ENCODE measurements at places on chromosomes 6 and 20.
A peak's percentile ranks its signal among the peaks of the same experiment; 100 is the strongest.

GRCh38 chr6:30897882-30898281 is 10.1 kb upstream of the GTF2H4 start:
- H3K4me1 ChIP-seq: no peaks in the 10 kb centered on the region
- H3K27me3 ChIP-seq: no peaks in the 10 kb centered on the region
- DNase-seq: no peak
- H3K4me3 ChIP-seq: no peak overlapping the region
- H3K36me3 ChIP-seq: peaks cover 70% of the 10 kb centered on the region
- no peak overlapping the region for H3K27ac ChIP-seq

DNA sequence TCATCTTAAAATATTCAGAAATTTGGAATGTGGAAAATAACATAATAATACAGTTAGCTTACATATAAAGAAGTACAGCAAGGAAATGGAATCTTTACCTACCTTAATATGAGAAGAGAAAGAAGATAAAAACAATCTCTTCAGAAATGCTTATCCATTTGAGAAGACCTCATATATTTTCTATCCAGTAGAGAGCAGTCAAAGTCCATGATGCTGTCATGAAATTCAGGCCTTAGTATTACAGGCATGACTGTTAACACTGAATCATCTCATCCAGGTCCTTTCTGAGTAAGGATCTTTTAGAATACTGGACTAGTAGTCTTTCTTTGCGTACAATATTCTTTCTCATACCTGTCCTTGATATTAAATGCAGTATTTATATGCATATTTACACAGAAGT is 713.4 kb downstream of the CD109 start:
- H3K4me3 ChIP-seq: no peak overlapping the region
- H3K27ac ChIP-seq: no peak overlapping the region
- H3K4me1 ChIP-seq: no peaks in the 10 kb centered on the region

GRCh38 chr6:3484946-3485345 is 28.1 kb upstream of the SLC22A23 start:
- no peak overlapping the region for H3K27ac ChIP-seq
- peaks cover 2% of the 10 kb centered on the region for H3K27me3 ChIP-seq
- H3K4me1 ChIP-seq: no peaks in the 10 kb centered on the region
- no peaks in the 10 kb centered on the region for H3K36me3 ChIP-seq
- H3K4me3 ChIP-seq: no peak overlapping the region

GRCh38 chr20:35653893-35654292 is 10.8 kb downstream of the CPNE1 start:
- no peak overlapping the region for H3K27ac ChIP-seq
- H3K4me3 ChIP-seq: no peak overlapping the region
- H3K36me3 ChIP-seq: peaks cover 34% of the 10 kb centered on the region
- H3K4me1 ChIP-seq: peaks cover 13% of the 10 kb centered on the region
- H3K27me3 ChIP-seq: no peaks in the 10 kb centered on the region

- peaks cover 60% of the 10 kb centered on the region for H3K27me3 ChIP-seq
- no peak overlapping the region for H3K27ac ChIP-seq
- H3K4me3 ChIP-seq: peak overlapping the region; percentile 25
- H3K36me3 ChIP-seq: no peaks in the 10 kb centered on the region
Observed at GRCh38 chr6:34154668-34155447, 9.0 kb upstream of the GRM4 start.

GRCh38 chr6:83417880-83418663 is 12.8 kb downstream of the ME1 start:
- H3K27ac ChIP-seq: no peak overlapping the region
- no peaks in the 10 kb centered on the region for H3K4me1 ChIP-seq
- no peak overlapping the region for H3K4me3 ChIP-seq
- DNase-seq: no peak
- no peaks in the 10 kb centered on the region for H3K36me3 ChIP-seq

GRCh38 chr20:9255171-9255570 is 186.3 kb downstream of the PLCB4 start:
- H3K36me3 ChIP-seq: no peaks in the 10 kb centered on the region
- no peak overlapping the region for H3K27ac ChIP-seq
- no peak for DNase-seq
- no peaks in the 10 kb centered on the region for H3K27me3 ChIP-seq

DNA sequence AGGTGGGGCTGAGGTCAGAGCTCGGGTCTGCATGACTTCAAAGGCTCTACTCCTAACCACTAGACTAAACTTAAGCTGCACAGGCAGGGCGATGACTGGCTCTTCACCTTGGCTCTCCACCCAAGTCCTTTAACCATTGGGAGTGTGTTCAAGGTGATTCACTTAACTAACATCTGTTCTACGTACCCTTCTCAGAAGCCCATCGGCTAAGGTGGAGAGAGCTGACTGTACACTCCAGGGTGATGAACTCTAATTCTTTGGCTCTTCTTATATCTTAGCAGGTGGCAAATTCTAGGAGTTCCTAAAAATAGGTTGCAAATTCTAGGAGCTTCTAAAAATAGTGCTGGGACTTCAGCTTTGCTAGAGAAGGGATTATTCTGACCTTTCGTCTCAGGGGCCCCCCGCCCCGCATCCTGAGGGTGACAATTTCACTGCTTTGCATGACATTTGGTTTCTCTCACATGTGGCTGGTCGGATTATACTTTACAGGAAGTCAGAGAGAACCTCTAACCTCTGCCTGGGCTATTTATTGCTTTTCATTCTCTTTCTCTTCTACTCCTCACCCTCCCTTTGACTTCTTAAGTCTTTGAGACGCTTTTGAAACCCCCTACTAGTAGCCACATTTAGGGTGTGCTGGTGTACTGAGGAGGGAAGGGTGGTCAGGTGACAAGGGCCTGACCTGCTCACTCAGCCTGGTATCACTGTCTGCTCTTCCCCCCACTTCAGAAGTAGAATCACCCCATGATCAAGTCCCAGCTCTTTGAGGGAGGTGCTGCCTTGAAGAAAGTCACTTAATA is 55.5 kb downstream of the PRDM1 start:
- DNase-seq: no peak
- no peak overlapping the region for H3K4me3 ChIP-seq
- no peak overlapping the region for H3K27ac ChIP-seq
- H3K4me1 ChIP-seq: no peaks in the 10 kb centered on the region

DNA sequence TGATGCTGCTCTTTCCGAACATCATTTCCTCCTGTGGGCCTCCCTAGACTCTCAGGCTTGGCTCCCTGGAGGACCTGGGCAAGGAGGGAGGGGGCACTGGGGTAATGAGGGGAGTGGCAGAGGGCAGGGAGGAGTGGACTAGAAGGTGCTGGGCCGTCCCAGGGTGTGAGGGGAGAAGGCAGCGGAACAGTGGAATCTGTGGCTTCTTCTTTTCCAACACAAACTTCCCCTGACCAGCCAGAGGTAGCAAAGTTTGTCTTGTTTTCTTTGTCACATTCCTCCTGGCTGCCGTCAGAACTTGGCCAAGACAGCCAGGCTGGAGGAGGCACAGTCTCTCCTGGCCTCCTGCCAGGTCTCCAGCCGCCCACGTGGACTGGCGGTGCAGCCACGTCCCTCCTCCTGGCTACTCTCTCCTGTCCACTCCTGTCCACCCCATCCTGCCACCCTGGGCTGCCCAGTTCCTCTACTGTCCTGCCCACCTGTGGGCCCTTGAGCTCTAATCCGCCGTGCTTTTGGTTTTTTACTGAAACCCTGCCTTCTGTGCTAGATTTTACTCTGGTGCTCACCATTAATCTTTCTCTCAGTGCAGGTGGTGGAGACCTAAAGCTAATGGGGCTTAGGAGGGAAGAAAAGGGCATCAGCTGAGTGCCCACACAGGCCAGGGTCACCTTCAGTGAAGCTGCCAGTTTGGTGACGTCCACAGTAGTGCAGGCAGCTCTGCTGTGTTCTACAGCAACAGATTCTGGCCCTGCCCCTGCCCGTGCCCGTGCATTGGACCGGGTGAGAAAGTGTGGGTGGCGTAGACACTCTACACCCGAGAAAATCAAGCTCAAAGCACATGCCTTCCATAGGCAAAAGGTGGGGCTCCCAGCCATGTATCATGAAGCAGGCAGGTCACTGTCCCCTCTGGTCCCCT is 2.8 kb upstream of the CDSN start:
- peaks cover 63% of the 10 kb centered on the region for H3K4me1 ChIP-seq
- no peaks in the 10 kb centered on the region for H3K36me3 ChIP-seq
- H3K27me3 ChIP-seq: no peaks in the 10 kb centered on the region

GRCh38 chr6:87501809-87502572 is 29.2 kb downstream of the SLC35A1 start:
- no peaks in the 10 kb centered on the region for H3K27me3 ChIP-seq
- no peak for DNase-seq
- H3K27ac ChIP-seq: no peak overlapping the region
- H3K36me3 ChIP-seq: peaks cover 38% of the 10 kb centered on the region
- H3K4me3 ChIP-seq: no peak overlapping the region

DNA sequence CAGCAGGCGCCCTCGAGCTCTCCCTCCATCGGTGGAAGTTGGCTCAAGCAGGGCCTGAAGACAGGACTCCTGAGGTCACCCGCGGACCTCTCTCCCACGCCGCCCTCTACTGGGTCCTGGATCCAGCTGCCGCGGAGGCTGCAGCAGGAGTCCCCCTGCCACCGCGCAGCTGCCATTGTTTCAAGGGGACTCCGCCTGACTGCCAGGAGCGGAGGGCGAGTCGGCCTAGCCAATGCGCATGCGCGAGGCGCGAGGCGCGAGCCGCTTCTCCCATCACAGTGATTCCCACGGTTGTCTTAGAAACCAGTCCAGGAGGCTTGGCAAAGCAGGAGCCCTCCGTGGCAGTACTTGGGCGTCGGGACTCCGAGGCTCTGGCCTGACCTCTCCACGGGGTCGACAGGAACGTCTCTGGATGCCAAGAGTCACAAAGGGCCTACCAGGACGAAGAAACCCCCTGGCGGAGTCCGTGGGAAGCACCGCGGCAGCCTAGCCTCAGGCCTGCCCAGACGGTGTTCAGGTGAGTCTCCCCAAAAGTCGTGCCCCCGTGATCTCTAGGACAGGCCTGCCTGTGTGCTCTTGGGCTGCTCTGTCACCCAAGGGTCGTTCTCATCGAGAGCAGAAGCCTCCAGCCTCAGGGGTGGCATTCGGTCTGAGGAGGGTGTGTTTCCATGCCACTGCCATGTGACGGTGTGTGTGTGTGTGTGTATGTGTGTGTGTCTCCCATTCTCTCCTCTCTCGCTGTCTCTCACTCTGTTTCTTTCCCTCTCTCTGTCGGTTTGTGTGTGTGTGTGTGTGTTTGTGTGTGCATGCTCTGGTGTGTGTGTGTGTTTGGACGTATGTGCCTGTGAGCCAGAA is 290.6 kb upstream of the ZNF337 start:
- no peak overlapping the region for H3K27ac ChIP-seq
- peaks cover 2% of the 10 kb centered on the region for H3K27me3 ChIP-seq
- no peak for DNase-seq
- H3K36me3 ChIP-seq: no peaks in the 10 kb centered on the region
- peaks cover 8% of the 10 kb centered on the region for H3K4me1 ChIP-seq

DNA sequence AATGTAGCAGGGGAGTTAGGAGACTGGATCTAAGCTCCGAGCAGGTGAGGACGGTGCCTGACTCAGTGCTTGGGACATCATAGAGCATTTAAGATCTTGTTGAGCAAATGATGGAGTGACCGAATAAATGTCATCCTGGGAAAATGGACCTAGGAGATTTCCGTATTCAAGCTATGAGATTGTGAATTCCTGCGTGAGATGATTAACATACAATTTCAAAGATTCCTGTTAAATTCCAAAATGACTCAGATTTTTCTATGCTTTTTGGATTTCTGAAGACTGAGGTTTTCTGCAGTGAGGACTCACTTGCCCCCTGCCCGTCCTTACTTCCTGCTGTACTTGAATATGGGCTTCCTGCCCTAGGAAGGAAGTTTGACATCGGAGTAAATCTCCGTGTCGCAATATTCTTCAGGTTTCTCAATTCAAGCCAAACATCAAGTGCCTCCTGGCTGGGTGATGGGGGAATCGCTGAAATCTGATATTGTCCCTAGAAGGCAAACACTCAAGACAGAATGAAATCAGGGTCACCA is 5.2 kb downstream of the SYTL3 start:
- H3K36me3 ChIP-seq: no peaks in the 10 kb centered on the region
- peak overlapping the region; percentile 51 for H3K27ac ChIP-seq
- peaks cover 9% of the 10 kb centered on the region for H3K4me1 ChIP-seq
- H3K27me3 ChIP-seq: no peaks in the 10 kb centered on the region
- H3K4me3 ChIP-seq: no peak overlapping the region

GRCh38 chr6:23842760-23843159 is 283.3 kb upstream of the NRSN1 start:
- no peak overlapping the region for H3K4me3 ChIP-seq
- no peak overlapping the region for H3K27ac ChIP-seq
- H3K36me3 ChIP-seq: no peaks in the 10 kb centered on the region
- no peaks in the 10 kb centered on the region for H3K27me3 ChIP-seq

- H3K27me3 ChIP-seq: peaks cover 10% of the 10 kb centered on the region
- no peak for DNase-seq
- no peak overlapping the region for H3K4me3 ChIP-seq
- H3K27ac ChIP-seq: no peak overlapping the region
- H3K36me3 ChIP-seq: no peaks in the 10 kb centered on the region
Observed at GRCh38 chr20:20992277-20992676, 113.9 kb downstream of the LINC00237 start.

GRCh38 chr6:41175084-41175483 is 12.2 kb upstream of the TREM2 start:
- no peak overlapping the region for H3K27ac ChIP-seq
- peaks cover 4% of the 10 kb centered on the region for H3K27me3 ChIP-seq
- no peak overlapping the region for H3K4me3 ChIP-seq
- H3K4me1 ChIP-seq: no peaks in the 10 kb centered on the region

DNA sequence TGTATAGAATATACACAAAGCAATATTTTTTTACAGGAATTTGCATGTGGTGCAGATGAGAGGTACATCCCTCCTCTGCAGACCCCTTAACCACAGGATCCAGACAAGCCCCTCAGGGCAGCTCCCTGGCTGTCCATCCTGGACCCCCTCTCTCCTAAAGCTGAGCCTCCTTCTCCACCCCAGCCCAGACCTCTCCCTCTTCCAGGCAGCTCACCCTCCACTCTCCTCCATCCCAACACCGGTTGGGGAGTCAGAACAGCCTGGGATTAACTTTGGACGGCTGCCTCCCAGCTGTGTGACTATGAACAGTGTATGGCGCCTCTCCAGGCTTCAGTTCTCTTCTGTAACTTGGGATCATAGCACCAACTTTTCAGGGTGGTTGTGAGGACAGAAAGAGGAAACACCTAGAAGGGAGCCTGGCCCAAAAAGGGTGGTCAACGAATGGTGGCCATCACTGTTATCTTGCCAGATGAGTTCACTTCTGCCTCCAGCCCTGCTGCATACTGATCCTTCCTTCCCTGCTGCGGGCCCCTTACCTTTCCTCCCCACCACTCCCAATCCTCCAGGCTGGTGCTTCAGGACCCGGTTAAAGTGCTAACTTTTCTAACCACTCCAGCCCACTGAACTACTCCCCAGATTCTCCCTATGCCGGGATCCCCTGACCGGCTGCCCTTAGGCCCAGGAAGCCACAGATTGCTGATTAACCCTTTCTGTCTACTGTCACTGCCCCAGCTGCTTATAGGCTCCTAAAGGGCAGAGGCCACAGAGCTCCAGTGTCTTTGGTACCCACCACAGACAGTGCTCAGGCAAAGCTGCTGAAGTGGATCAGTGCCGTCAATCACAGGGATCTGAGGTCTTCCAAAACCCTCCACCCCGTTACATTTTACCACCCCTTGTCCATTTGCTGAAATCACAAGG is 55.9 kb downstream of the GPR6 start:
- no peak overlapping the region for H3K4me3 ChIP-seq
- H3K27ac ChIP-seq: no peak overlapping the region
- H3K4me1 ChIP-seq: no peaks in the 10 kb centered on the region
- H3K27me3 ChIP-seq: no peaks in the 10 kb centered on the region
- H3K36me3 ChIP-seq: no peaks in the 10 kb centered on the region
- no peak for DNase-seq

- H3K27ac ChIP-seq: no peak overlapping the region
- H3K4me3 ChIP-seq: no peak overlapping the region
- H3K36me3 ChIP-seq: no peaks in the 10 kb centered on the region
- no peaks in the 10 kb centered on the region for H3K4me1 ChIP-seq
- no peak for DNase-seq
- no peaks in the 10 kb centered on the region for H3K27me3 ChIP-seq
Observed at GRCh38 chr6:152502421-152503188, 134.6 kb downstream of the SYNE1 start.
